GM12891 (cell line): ENCODE measurements at places on chromosomes 2 and 18.
A peak's percentile ranks its signal among the peaks of the same experiment; 100 is the strongest.

- DNase-seq, result no peak
Measured at GRCh38 chr2:238853721-238854120, 5.8 kb downstream of the TWIST2 start.

DNA sequence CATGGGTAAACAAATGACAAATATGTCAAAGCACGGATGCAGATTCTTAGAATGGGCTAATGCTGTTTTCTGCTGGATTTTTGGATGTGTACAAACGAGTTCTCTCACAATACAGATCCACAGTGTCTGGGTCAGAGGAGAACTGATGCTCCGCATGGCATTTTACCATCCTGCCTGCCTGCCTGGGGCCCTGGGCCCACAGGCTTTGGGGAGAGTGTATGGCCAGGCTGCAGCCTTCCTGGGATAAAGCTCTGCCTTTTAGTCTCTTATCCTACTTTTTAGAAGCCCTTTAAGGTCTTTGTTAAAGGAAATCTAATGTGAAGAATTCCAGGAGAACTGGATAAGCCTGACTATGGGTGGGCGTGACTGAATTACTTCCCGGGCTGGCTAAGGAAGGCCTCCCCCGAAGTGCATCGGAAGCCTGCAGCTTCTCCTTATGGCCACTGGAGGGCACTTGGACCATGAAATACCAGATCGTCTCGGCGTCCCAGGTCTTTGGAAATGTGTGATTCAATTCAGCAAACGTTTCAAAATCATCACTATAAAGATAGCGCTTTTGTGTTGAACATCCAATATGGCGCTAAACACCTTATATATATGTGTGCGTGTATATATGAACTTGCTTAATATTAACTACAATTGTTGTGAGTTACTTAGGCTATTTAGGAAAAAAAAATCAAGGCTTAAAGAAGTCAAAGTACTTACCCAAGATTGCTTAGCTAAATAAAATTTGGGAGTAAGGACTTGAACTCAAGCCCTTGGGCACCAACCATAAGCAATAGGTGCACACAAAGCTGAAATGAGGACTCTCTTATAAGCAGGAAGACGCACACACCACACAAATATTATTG is 15.2 kb upstream of the DNPEP start:
- peak; percentile 59 for DNase-seq

DNA sequence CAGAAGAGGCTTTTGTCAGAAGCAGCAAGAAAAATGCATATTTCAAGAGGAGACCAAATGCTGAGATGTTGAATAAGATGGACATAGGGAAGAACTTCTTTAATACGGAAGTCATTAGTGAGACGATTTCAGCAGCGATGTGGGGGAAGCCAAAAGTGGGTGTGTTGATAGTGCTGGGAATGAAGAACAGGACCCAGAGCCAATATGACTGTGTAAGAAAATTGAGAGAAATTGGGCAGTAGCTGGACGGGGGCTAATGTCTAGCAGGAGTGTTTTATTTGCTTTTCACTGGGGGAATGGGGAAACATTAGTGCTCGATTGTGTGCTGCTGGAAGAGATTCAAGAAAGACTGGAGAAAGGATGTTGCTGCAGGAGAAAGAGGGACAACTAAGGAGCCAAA is 788.7 kb upstream of the KLHL29 start:
- no peak for DNase-seq

DNA sequence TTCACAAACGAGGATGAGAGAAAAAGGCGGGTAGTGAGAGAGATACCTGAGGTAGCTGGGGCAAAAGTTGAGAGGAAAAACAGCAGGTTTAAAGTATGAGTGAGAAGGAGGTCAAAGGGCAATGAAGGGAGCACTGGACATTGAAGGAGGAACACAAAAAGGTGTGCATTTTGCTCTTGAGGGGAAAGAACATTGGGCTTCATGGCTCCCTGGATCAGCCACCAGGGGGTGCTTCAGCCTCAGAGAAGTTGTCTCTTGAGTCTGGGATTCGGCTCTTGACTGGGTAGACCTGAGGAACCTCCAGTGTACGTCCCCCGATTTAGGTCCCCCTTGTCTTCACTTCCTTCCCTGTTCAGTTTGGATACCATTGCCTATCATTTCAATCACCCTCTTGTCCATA is 128.5 kb downstream of the RAPGEF4 start:
- peak; percentile 9 for DNase-seq

GRCh38 chr2:8402222-8402621 is 279.6 kb upstream of the ID2 start:
- DNase-seq, result no peak

GRCh38 chr2:157672129-157672528 is 43.5 kb upstream of the ACVR1C start:
- DNase-seq, result no peak

GRCh38 chr2:23630961-23631360 is 246.0 kb downstream of the KLHL29 start:
- no peak for DNase-seq

GRCh38 chr2:95345081-95345562 is 48.0 kb downstream of the KCNIP3 start:
- no peak for DNase-seq

- no peak for DNase-seq
Measured at GRCh38 chr2:27746325-27746724, 25.2 kb upstream of the MRPL33 start.

DNA sequence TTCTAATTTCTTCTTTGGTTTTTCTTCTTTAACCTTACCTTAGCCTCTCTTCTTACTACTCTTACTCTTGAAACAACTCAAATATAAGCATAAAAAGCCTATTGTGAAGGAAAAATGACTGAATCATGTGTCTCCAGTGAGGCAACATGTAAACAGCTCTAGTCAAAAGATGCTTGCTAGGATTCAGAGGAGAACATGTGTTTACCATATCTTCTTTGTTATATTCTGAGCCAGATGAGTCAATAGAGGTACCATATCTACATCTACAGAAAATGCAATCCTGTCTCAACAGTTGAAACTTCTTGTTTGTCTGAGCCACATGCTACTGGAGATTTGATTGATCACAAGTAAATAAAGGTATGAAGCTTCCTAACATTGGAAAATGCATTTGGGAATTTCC is 15.9 kb upstream of the FIGN start:
- DNase-seq, result no peak

DNA sequence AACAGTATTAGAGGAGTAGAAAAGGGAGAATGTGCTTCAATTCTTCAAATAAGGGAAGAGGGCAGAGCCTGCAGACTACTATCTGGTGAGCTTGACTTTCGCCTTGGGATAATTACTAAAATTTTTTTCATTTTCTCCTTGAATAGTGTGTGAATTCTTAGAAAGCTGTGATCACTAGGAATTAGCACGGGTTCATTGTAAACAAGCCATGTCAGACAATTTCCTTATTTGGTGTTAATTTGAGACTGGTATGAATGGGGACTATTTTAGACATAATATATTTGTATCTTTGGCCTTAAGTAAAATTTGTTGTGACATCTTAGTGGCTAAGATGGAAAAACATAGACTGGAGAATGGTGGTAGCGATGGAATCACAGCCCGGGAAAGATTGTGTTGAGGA is 66.6 kb downstream of the MYO3B start:
- no peak for DNase-seq

DNA sequence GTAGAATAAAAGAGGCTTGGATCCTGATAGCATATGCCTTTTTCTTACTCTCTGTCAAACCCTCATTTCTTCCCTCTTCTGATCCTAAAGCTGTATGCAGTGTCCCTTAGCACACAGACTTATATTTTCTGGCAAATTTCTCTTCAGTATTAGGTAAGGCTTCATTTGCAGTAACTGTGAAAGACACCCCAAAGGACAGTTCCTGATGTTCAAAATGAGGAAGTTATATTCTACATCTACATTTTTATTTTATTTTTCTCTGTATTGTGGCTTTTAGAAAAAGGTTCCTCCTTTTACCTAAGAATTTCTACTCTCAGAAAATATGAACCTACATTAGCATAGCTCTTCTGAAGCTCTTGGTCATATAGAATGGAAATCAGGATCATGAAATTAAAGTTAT is 261.7 kb downstream of the PDE11A start:
- DNase-seq, result no peak

GRCh38 chr2:41622301-41622700 is 425.5 kb upstream of the PKDCC start:
- no peak for DNase-seq

DNA sequence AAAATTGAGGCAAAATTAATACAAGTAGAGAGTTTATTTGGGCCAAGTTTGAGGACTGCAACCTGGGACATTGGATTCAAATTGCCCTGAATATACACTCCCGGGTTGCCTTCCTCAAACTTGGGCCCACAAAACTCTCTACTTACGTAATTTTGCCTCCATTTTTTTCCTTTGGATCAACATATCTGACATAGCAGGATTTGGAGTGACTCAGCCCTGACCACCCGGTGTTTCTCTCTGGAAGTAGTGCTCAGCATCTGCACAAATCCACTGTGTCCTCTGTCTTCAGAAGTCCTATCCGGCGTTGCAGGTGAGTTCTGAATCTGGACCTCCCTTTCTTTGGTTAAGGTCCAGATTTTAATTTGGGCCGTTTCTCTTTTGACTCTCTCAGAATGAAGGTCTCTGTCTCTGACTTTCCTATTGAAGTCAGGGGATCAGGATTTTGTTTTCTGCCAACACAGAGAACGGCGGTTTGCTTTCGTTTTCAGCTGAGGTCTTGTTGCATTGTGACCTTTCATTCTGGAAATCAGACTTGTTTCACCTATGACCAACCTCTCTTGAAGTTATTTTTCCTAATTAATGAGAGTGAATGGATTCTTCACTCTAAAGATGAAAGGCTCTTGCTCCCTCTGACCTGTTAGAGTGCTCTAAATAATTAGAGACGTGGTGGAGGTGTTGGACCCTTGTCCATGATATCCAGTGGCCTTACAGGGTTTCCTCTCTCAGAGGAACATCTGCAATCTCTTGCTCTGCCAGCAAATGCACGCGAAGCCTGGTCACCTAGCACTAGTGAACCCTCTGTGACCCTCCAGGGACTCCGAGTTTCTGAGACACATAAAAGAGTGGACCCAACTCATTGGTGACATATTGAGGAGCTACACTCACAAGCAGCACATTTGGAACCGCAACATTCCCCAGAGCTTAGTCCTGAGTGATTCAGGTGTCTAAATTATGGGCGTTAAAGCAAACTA is 13.6 kb downstream of the TCF23 start:
- DNase-seq, result no peak

DNA sequence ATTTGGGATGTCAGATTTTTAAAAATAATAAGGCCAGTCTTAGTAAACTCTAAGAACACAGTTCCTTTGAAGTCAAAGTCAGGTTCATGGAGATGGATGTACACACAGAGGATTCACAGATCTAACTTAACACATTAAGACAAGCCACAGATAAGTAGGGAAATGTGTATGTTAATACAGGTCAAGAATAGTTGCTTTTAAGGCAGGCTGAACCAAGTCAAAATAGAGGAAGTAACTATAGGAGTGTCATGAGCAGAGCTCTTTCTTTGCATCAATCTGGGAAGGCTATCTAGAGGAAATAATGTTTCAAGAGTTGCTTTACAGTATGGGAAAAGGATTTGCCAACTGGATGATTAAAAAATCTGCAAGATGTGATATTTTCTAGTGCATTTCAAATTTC is 128.0 kb upstream of the FBXO11 start:
- DNase-seq, result no peak

GRCh38 chr2:18883616-18884456 is 294.5 kb upstream of the NT5C1B start:
- DNase-seq, result no peak

DNA sequence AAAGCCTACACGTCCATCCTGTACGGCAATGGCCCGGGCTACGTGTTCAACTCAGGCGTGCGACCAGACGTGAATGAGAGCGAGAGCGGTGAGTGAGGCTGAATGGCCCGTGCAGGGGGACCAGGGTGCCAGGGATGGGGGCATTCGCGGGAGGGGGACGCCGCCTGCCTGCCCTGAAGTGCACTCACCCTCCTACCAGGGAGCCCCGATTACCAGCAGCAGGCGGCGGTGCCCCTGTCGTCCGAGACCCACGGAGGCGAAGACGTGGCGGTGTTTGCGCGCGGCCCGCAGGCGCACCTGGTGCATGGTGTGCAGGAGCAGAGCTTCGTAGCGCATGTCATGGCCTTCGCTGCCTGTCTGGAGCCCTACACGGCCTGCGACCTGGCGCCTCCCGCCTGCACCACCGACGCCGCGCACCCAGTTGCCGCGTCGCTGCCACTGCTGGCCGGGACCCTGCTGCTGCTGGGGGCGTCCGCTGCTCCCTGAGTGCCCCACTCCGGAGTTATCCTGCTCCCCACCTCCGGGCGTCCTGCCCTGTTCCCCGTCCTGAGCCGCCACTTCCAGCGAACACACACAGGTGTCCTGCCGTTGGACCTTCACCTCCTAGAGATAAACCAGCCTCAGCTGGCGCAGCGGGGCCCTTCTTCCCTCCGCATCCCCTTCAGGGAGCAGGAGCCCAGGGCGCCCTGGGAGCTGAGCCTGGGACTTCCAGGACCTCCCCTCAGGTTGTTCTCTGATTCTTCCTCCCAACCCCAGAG is 2.9 kb downstream of the ALPI start:
- no peak for DNase-seq

DNA sequence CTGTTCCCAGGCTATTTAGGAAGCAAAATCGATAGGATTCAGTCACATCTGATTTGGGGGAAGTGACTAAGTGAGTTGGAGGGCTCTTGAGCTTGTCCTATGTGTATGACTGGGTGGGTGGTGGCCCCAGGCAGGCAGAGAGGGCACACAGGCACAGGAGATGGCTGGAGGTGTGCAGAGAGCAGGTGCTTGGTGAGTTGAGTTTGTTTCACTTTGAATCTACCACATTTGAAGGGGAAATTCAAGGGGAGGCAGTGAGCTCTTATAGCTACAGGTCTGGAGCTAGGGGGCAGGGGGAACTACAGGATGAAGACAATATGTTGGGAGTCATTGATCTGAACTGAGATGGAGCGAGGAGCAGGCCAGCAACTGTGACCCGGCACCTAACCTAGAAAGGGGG is 42.5 kb upstream of the TMEM200C start:
- no peak for DNase-seq

- no peak for DNase-seq
Measured at GRCh38 chr2:224259831-224260230, 142.1 kb downstream of the FAM124B start.

GRCh38 chr2:54864727-54865126 is 141.3 kb downstream of the EML6 start:
- DNase-seq, result no peak

DNA sequence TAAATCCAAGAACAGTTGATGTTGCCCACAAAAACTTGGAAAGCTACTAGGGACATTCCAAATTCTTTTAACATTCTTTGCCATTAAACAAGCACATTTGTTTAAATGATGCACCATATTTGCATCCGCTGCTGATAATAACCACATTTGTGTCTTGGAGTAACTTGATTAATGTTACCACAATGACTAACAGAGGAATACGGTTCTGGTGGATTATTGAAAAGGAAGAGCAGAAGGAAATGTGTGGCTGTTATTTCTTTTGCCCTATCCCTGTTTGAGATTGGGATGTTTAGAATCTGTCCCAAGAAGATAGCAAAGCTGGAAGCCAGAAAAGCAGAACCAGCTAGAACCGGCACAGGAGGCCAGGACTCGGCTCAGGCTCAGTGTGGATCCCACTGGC is 39.2 kb upstream of the RASGRP3 start:
- no peak for DNase-seq
